SHP77 treated with DMSO at 0.1 percent for 48 hours (cell line): ENCODE measurements at places on chromosomes 1 and 21.
A peak's percentile ranks its signal among the peaks of the same experiment; 100 is the strongest.

- DNase-seq = no peak
Observed at GRCh38 chr1:58156124-58156468, 390.4 kb downstream of the OMA1 start.

DNA sequence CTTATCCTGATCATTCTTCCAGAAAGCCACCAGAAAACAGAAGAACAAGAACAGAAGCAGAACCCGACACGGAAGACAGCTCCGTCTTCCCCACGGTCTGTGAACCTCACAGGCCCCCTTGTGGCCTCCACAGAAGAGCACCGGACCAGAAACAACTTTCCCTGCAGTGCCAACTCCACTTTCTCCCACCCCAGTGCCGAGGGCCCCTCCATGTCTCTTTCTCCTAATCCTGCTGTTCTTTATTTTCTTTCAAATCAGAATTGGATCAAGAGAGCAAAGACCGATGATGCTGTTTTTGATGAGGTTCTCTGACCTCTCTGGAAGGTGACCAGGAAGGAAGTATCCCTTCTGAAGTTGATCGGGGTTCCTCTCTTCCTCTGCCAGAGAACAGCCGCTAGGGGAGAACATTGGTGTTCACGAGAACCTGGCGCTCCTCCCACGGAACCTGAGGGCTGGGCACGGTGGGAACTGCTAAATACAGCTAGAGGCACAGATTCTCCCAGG is 58.9 kb upstream of the CTTNBP2NL start:
- peak; percentile 24 for DNase-seq

DNA sequence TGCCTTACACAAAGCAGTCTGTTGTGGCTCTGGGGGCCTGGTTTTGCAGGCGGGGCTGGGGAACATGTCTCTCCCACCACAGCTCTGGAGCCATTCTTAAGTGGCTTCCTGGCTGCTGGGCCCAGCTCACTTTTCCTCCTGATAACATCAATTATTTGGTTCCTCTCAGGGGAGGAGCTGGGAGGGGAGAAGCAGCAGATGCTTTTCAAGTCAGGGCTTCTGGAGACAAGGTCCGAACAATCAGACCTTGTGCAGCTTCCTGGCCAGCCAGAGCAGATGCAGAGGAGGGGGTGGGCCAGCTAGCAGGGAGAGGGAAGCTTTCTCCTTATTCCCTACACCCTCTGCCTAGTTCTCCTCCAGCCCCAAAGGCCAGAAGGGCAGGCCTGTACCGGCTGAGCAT is 3.7 kb upstream of the PAQR6 start:
- no peak for DNase-seq

DNA sequence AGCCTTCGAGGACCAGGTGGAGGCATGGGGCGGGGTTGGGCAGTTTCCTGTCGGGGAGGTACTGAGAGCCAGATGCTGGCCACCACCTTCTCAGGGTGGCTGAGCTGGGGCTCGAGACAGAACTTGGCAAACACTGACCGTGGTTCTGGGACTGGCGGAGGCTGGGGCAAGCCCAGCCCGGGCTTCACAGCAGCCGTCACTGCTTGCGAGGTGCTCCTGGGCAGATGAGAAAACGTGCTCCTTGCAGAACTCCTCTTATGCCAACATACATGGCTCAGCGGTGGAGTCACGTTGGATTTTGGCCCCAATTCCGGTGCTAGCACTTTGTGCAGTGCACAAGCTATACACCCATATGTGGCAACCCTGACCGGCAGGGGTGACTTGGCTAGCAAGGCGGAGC is 69.2 kb downstream of the RUNX3 start:
- DNase-seq = no peak

GRCh38 chr1:171871848-171872247 is 30.6 kb downstream of the DNM3 start:
- no peak for DNase-seq

DNA sequence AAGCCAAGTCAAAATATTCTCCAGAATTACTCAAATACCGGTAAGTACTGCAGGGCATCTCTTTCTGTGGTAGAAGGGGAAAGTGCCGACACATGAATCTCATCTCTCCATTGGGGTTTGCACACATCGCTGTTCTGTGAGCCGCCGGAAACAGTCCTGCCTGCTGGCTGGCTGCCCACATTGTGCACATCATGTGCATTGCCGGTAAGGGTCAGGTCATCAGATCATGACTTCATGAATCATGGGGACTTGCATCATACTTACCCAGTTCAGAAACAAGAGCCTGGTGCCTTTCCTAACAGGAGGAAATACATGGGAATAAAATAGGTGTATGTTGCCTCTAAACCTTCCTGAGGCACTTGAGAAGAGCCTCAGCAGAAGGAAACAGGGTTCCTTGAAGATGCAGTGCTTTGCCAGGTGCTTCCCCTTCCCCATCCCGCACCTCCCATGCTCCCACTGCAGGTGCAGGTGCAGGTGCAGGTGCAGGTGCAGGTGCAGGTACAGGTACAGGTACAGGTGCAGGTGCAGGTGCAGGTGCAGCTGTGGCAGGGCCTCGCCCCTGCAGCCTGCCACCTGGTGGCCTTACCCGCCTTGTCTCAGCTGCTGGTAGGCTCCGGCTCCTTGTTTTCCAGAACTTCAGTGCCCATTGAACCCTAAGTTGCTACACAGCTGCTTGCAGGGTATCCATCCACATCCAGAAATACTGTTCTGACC is 26.5 kb downstream of the GPR137B start:
- DNase-seq = no peak

DNA sequence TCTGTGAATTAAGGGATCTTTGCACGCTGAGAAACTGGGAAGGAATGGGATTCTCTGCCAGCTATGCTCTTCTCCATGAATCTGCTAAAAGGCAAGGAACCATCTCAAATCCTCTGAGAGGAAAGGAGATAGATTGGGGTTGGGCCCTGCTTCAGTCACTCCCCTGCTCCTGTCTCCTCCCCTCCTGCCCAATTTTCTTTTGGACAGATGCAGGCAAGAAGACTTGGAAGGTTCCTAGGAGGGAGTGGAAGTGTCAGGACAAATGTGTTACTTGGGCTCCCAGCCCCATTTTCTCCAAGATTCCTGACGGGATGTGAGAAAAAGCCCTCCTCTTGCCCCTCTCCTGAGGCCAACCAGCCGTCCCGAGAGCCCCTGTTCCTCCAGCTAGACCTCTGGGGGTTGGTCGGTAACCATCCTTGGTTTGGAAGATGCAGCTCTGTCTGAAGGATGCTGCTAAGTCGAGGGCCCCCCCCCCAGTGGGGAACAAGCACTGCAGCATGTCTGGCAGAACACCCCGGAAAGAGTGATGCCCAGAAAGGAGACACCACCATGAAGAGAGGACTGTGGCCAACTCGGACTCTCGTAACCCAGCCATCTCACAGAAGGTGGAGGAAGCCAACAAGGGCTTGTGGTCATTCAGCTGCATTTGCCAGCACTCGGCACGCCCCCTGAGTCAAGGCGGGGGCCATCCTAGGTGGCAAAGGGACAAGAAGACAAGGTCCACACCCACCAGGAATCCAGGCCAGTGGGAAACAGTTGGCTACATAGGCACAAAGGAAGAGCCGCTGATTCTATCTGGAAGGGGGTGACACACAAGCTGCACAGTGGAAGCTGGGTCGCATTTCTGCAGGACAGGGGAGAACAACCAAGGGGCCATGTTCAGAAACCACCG is 43.7 kb downstream of the CDK18 start:
- no peak for DNase-seq

DNA sequence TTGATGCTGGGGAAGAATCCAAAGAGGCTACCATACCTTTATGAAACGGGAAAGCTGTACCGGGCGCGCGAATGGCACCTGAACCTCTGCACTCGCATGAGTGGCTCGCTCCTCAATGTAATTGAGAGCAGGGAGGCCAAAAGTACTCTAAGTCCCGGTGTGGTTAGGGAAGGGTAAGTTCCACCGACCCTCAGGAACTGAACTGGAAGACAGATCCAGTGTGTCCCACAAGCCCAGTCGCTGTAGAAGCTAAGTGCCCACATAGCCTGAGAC is 1.0 kb downstream of the GATAD2B start:
- DNase-seq = no peak

DNA sequence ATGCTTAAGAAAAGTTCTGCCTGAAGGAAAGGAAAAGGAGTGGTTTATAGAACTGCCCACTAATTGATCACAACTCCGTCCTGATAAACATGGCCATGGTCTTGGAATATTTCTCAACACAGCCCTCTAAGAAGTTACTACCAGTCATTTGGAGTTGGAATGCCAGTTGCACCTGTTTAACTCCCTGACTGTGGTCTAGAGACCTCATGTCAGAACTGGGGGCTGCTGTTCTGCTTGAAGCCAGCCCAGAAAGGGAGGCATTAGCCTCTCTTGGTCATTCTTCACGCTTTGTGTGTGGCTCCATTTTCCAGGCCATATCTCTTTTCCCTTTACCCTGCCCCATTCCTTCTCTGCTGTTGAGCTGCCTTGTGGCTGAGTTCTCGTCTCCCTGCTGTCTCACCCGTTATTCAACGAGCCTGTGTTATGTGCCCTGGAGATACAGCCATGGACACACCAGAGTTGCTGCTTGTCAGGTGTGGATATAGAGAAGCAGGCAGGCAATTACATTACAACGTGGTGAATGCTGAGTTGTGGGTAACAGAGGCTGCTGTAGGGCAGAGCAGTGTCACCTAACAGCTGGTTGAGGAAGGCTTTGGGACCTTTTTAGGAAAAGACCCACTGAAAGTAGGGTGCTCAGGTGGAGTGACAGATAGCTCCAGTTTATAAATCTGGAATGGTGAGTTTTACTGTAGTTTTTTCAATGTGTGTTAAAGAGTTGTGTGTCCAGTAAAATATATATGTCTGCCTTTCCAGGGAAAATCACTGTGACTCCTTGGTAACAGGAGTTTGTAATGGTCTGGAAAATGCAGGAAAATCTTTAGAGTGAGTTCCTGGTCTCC is 137.0 kb upstream of the IPO9 start:
- DNase-seq = no peak

DNA sequence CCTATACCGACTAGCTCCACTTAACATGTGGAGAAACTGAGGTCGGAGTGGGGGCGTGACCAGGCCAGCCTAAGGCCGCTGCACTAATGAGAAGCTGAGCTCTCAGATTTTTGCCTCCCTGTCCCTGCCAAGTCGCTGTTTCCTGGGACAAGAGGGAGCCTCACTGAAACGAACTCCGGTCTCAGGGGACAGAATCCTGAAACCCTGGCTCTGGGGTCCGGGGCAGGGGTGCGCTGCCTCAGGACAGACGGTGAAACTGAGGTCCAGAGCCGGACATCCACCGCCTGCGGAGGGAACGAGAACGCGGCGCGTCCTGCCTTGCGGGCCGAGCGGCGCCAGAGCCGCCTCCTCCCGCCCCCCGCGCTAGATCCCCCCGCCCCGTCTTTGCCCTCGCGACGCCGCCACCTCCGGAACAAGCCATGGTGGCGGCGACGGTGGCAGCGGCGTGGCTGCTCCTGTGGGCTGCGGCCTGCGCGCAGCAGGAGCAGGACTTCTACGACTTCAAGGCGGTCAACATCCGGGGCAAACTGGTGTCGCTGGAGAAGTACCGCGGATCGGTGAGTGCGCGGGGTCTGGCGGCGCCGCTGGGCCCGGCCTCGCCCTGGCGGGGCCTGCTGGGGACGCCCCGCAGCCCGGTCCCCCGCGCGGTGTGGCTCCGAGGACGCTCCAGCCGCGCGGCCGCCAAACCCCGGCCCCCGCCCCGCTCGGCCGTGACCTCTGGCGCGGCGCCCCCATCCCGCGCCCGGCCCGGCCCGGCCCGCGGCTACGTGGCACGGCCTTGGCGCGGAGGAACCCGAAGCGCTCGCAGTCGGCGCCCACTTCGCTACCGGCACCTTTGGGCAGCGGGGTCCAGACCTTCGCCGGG is at the start of gene GPX7:
Gene GPX7 (plus strand): TSS at position 381 of the 865 bp plus-strand sequence. CDS start 39 bp downstream, at position 420.
- DNase-seq = no peak

DNA sequence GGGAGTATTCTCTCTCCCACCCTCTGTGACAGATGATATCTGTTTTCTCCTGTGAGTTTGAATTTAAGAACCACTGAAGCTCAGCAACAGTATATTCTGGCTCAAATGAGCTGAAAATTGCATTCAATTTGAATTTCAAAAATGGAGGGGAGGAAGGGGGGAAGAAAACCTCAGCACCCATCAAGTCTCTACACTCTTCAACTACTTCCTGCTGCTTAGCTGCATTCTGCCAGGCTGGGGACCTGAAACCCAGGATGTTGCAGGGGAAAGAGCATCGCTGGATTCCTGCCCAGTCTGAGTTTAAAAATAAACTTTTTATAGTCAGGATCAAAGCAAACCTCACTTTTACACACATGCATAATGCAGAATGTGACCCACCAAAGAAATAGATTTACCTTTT is 214.3 kb upstream of the ESRRG start:
- no peak for DNase-seq

GRCh38 chr1:42551180-42551579 is 88.1 kb downstream of the CCDC30 start:
- DNase-seq = no peak

GRCh38 chr1:62436039-62436465 is 797 bp upstream of the USP1 start:
- no peak for DNase-seq

- DNase-seq = no peak
Observed at GRCh38 chr1:176338877-176339276, 124.1 kb upstream of the PAPPA2 start.

DNA sequence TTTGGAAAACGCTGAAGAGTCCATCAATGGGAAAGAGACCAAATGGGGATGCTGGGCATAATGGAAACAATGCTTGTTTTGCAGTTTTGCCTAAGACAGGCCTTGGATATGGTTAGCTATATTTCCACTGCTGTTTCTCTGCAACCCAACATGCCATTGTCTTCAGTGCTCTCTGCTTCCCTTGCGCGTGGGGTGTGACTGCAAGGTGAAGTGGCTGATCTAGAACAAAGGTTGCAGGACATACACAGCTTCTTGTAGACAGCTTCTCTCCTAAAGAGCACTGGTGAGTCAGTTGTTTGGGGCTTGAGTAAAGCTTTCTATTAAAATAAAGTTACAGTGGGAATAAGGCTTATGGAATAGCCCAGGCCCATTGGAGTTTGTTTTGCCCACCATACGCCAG is 33.0 kb downstream of the RUNX1 start:
- no peak for DNase-seq

DNA sequence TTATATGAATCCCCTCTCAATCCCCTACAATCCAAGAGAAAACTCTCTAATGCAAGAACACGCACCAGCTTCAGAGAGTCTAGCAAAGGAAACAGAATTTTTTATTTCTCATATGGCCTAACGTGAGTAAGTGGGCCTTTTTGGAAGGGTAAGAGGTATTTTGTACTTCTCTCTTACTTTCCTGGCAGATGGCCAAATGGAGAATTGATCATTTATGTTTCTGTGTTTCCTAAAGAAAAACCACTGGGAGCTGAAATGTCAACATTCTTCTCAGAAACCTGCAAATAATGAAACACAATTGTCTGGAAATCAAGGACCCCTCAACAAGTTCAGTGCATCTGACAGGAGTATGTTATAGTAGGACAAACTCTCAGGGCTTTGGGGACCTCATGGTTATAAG is 176.4 kb upstream of the C8B start:
- DNase-seq = no peak

- DNase-seq = no peak
Observed at GRCh38 chr1:87159378-87159915, 169.2 kb upstream of the LMO4 start.

DNA sequence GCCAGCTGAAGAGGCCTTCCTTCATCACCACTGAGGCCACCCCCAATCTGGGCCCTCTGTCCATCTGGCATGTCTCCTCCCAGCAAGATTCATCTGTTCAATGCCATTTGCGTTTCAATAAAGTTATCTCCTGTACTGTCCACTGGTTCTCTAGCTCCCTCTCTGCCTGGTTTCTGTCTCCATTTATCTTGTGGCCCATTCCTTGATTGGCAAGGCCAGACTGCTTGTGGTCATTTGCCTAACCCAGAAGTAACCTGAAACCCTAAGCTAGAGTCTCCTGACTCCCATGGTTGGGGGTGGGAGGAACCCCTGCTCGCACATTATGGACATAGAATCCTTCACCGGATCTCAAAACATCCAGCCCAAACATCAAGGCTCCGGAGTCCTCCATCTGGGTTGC is 2.1 kb upstream of the IPO9 start:
- DNase-seq = no peak
